RWPE1 (cell line): ENCODE measurements at places on chromosomes 13 and 19.
A peak's percentile ranks its signal among the peaks of the same experiment; 100 is the strongest.

GRCh38 chr13:22014469-22014868 lies 343.6 kb downstream of the FGF9 start:
- peak; percentile 26 for DNase-seq

- no peak for DNase-seq
These were observed 24.0 kb upstream of the TEX29 start for GRCh38 chr13:111296417-111296816.

DNA sequence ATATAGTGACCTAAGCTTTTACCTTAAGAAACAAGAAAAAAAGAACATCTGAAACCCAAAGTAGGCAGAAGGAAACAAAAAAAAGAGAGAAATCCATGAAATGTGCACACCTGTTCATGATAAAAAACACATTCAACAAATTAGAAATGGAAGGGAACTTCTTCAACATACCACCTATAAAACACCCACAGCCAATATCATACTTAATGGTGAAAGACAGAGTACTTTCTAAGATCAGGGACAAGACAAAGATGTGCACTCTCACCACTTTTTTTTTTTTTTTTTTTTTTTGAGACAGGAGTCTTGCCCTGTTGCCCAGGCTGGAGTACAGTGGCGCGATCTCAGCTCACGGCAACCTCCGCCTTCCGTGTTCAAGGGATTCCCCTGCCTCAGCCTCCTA lies 29.2 kb downstream of the ZNF45 start:
- no peak for DNase-seq

- DNase-seq: peak; percentile 22
These were observed 494.3 kb downstream of the FOXO1 start for GRCh38 chr13:40172149-40172591.

DNA sequence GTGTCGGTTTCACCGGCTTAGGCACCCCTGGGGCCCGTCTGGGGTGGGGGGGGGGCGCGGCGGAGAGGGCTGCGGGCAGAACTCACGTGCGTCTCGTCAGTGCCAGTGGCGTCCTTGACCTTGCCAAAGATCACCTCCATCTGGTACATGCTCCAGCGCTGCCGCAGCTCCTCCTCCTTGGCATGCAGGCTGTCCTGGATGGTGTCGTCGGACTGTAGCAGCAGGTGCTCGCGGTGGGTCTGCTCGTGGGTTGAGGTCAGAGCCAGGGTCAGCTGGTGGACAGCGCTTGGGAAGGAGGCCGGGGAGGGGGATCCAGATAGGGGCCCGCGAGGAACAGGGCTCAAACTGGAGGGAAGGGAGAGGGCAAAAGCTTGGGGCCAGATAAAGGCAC lies 4.7 kb upstream of the RGL3 start:
- DNase-seq: no peak
